ENCODE measurements at places on chromosomes 4 and X.

GRCh38 chr4:141074098-141074878 is 59.0 kb downstream of the RNF150 start:
- DNase-seq: no peak

GRCh38 chr4:135098061-135098460 is 896.5 kb upstream of the PABPC4L start:
- no peak for DNase-seq

GRCh38 chrX:119189595-119189994 is 46.5 kb upstream of the PGRMC1 start:
- no peak for DNase-seq

- DNase-seq: no peak
Observed at GRCh38 chr4:67712000-67712625, 11.2 kb upstream of the UBA6 start.

GRCh38 chr4:40856840-40857362 is 107.1 kb downstream of the NSUN7 start:
- peak; percentile 85 for DNase-seq

DNA sequence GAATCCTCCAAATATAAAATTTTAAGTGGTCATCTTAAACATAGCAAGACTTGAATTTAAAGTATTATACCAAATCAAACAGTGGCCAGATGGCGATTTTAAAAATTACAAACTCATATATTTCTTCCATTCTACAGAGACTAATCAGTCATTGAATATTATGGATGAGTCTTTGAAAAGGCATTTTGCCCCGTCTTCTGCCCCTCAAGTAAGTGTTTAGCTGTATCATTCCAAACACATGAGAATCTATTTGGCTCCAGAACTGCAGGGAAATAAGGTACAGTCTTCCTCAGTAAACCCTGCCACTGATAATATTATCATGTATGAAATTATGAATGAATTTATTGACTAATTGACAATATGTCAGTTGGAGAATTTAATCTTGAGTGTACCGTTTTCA is 191.0 kb downstream of the SLC7A11 start:
- no peak for DNase-seq

DNA sequence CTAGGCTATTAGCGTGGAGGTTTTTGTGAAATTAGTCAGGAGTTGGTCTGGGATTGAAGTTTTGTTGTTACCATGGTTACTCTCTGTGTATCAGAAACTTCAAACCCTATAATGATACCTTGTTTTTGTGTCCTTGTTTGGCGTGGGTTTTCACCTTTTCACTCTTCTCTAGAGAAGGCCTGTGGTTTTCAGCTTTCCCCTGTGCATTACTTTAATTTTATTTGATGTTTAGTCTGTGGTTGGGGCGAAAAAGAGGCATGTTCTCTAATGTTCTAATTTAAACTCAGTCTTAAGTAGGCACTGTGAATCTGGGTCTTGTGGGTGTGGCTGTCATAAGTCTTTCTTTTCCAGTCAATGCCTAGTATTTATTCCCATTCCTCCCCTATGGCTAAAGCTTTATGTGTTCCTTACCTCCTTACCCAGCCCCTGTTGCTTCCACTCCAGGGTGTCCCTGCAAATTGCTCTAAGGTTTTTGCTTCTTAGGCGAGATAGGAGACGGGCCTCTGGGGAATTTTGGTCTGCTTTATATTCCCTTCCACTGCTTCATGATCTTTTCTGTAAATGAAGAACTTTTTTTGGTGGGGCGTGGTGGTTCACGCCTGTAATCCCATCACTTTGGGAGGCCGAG is 326.3 kb upstream of the ZCCHC13 start:
- DNase-seq: peak; percentile 38

- peak; percentile 63 for DNase-seq
Observed at GRCh38 chr4:103934178-103934789, 214.5 kb upstream of the TACR3 start.

DNA sequence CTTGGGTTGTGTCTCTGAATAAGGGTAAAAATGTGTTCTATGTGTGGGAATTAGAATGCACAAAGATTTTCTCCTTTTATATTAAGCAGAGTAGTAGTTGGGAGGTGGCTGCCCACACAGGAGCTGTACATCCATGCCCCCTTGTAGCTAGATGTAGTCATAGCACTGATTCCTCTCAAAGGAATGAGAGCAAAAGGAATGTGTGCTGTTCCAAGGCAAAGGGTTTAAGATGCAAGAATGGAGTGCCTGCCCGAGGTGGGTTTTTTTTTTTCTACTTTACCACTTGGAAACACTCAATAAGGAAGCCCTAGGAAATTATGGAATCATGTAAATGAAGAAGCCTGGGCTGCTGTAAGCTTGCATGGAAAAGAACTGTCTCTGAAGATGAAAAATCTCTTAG is 2183.2 kb upstream of the AGA start:
- DNase-seq: no peak

GRCh38 chr4:1053080-1053661 is 41.7 kb downstream of the FGFRL1 start:
- DNase-seq: no peak

- no peak for DNase-seq
Observed at GRCh38 chr4:182922501-182923284, 5.5 kb upstream of the DCTD start.

- DNase-seq: peak; percentile 14
Observed at GRCh38 chr4:1447676-1448588, 41.7 kb upstream of the NKX1-1 start.

GRCh38 chr4:54909961-54910360 is 215.4 kb downstream of the KDR start:
- DNase-seq: no peak

DNA sequence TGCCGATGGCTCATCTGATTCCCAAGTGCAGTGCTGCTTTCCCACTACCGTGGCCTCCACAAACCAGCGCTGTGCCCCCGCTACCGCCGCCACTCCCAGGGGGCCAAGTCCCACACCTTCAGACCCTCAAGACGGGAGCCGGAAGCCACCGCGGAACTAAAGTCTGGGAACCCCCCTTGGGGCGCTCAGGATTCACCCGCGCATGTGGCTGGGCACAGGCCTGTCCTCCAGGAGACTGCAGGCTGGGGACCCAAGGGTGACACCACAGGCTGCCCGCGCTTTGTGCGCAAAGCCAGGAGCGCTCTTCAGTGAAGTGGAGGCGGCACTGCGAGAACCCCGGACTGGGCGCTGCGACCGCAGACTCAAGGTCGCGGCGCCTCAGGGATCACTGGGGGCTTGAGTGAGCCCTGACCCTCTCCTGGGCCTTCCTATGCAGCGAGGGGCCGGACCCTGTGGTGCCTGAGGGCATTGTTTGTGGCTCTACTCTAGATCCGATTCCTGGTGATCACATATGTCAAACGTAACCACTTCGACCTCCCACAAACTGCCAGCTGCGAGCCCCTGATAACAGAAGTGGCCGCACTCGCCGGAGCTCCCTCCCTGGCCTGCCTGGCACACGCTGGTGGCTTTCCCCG is 20.4 kb upstream of the TBC1D14 start:
- DNase-seq: no peak

GRCh38 chrX:857376-857775 is 226.8 kb downstream of the SHOX start:
- DNase-seq: no peak

- no peak for DNase-seq
Observed at GRCh38 chrX:82782014-82782413, 726.1 kb upstream of the POU3F4 start.

- no peak for DNase-seq
Observed at GRCh38 chrX:39002466-39002865, 201.2 kb downstream of the MID1IP1 start.

- no peak for DNase-seq
Observed at GRCh38 chrX:69361311-69361845, 142.7 kb upstream of the NALF2 start.

DNA sequence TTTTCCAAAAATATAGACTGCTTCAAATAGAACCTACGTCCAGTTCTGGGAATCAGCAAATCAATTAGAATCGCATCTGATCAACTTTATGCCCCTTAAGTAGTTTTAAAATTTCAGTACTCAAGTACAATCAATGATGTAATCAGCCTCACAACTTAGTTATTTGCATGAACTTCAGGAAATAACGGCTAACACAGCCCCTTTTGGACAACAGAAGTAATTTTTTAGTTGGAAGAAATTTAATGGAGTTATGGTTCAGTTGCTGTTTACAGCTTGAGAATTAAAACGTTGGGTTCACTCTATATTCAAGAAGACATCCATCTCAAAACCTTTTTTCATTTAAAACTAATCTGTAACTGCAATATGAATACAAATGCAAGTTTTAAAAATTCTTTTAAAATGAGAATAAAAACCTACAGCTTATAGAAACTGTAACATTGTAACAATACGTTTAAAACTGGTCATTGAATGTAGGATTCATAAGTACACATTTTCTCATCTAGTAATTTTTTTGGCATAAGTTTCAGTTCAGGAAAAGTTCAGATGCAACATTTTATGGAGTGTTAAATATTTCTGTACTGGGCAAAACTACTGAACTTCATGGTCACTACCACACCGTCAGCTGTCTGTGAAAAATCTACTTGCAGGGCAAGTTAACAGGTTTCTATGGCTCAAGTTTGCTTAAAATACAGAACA is 956 bp downstream of the TAPT1 start:
- peak; percentile 25 for DNase-seq

DNA sequence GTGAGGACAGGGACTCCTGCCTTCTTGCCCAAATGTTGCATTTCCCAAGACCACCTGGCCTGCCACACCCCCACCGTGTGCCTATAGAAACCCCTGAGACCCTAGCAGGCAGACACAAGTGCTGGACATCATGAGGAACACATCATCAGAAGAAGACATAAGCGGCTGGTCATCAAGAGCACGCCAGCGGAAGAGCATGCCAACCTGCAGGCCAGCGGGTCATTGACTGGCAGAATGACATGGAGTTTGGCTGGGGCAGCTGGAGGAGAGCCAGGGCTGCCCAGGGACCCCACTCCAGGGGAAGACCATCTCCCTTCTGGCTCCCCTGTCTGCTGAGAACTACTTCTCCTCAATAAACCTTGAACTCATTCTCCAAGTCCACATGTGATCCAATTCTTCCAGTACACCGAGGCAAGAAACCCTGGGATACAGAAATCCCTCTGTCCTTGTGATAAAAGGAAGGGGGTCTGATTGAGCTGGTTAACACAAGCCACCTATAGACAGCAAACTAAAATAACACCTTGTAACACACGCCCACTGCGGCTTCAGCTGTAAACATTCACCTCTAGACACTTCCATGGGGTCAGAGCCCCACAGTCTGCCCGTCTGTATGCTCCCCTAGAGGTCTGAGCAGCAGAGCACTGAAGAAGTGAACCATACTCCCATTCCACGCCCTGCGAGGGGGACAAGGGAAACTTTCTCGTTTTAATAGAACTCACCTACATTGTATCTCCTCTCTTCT is 164.8 kb upstream of the EMCN start:
- no peak for DNase-seq

- DNase-seq: no peak
Observed at GRCh38 chr4:75598390-75598789, 31.9 kb downstream of the CDKL2 start.

DNA sequence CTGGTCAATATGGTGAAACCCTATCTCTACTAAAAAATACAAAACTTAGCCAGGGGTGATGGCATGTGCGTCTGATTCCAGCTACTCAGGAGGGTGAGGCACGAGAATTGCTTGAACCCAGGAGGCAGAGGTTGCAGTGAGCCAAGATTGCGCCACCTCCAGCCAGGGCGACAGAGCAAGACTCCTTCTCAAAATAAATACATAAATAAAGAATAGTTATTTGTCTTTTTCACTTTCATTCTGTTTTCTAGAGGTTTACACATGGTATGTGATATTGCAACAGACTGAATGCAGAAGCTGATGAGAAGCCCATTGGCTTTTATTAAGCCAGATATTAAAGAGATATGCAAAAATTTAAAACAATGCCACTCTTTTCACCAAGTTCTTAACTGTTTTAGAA is 8.2 kb downstream of the KLHL15 start:
- DNase-seq: no peak

- DNase-seq: no peak
Observed at GRCh38 chr4:147855571-147856009, 123.7 kb downstream of the ARHGAP10 start.

GRCh38 chrX:135505351-135505750 is 15.1 kb upstream of the INTS6L start:
- DNase-seq: no peak

DNA sequence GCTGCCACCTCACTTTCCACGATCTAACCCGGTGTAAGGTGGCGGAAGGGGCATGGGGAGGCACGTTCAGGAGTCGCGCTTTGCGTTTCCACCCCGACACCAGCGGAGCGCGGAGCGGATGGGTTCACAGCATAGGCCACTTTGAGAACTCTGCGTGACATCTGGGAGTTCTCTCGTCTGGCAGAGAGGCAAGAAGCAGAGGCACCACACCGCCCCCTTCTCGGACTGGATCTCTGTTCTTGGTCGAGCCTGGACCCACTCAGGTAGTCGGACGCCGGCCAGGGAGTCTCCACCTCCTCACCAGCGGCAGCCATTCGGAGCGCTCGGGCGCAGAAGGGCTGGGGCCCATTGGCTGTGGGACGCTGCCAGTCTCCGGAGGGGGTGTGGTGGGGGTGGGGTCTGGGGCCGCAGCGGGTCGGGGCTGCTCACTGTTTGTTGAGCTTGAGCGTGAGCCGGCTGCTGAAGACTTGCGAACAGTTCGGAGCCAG is at the start of gene DACH2:
DACH2 (plus strand) TSS at position 428 of the 488 bp plus-strand sequence.
- DNase-seq: peak; percentile 64

GRCh38 chr4:36394352-36394903 is 113.0 kb downstream of the DTHD1 start:
- DNase-seq: no peak

- DNase-seq: no peak
Observed at GRCh38 chrX:155065035-155065734, 5.8 kb downstream of the CMC4 start.

All from GM13976 (cell line).